ENCODE measurements at places on chromosomes 13 and 19.

- no peak for DNase-seq
Observed at GRCh38 chr13:51494156-51494555, 41.3 kb upstream of the INTS6 start.

GRCh38 chr13:73984949-73985691, 149.1 kb downstream of the KLF12 start:
- DNase-seq, result peak; percentile 72

DNA sequence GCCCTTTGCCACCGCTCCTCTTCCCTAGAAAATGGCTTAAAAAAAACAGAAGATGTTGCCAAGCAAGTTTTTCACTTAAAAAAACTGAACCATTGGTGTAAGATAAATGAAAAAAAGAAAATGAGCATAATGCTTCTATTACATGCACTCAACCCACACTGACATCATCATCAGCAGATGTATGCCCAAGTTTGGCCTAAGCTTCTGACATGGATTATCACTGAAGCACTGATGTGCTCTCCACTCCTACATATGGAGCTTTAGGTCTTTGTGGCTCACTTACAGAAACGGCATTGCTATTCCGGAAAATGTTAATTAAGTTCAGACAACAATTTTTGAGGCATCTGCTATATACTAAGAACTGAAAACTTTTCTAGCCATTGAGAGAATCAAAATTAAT, 8.0 kb downstream of the RXFP2 start:
- DNase-seq, result no peak

GRCh38 chr13:62687732-62688131, 1272.1 kb upstream of the PCDH20 start:
- no peak for DNase-seq

DNA sequence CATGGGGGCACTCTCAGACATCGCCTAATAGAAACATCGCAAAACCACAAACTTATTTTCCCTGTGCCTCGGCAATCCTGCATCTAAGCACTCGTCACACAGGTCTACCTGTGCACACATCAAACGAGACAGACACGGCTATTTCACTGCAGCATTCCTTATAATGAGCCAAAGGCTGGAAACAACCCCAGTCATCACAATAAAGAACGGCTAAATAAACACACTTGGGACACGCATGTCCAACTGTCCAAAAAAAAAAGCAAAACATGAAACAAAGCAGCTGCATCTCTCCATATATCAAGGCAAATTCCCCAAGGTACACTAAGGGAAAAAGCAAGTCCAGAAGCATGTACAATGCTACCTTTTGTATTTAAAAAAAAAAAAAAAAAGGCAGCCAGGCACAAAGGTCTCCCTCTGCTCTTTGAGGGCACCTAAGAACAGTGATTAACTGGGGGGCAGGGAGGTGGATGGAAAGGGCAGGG, 27.2 kb upstream of the CCNP start:
- no peak for DNase-seq

- DNase-seq, result no peak
Observed at GRCh38 chr19:401866-402511, 7.0 kb downstream of the C2CD4C start.
